ENCODE measurements at places on chromosomes 11 and 22.

DNA sequence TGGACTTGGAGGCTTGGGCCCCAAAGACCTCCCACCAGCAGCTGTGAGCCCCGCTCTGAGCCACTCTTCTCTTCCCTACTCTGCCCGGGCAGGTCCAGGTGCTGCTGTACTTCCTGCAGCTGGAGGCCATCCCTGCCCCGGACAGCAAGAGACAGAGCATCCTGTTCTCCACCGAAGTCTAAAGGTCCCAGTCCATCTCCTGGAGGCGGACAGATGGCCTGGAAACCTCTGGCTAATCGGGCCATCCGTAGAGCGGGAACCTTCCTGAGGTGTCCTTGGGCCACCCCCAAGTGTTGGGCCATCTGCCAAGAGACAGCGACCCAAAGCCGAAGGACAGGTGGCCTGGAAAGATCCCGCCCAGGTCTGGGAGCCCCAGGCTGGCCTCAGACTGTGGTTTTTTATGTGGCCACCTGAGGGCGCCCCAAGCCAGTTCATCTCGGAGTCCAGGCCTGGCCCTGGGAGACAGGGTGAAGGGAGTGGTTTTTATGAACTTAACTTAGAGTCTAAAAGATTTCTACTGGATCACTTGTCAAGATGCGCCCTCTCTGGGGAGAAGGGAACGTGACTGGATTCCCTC is 135.1 kb downstream of the BCR start:
- peak; percentile 26 for DNase-seq

- DNase-seq: no peak
Observed at GRCh38 chr11:69080257-69080995, 31.7 kb downstream of the TPCN2 start.

- DNase-seq: no peak
Observed at GRCh38 chr22:20238901-20239675, 29.0 kb downstream of the RTN4R start.

GRCh38 chr11:111851636-111852035 is 19.7 kb downstream of the ALG9 start:
- DNase-seq: no peak

DNA sequence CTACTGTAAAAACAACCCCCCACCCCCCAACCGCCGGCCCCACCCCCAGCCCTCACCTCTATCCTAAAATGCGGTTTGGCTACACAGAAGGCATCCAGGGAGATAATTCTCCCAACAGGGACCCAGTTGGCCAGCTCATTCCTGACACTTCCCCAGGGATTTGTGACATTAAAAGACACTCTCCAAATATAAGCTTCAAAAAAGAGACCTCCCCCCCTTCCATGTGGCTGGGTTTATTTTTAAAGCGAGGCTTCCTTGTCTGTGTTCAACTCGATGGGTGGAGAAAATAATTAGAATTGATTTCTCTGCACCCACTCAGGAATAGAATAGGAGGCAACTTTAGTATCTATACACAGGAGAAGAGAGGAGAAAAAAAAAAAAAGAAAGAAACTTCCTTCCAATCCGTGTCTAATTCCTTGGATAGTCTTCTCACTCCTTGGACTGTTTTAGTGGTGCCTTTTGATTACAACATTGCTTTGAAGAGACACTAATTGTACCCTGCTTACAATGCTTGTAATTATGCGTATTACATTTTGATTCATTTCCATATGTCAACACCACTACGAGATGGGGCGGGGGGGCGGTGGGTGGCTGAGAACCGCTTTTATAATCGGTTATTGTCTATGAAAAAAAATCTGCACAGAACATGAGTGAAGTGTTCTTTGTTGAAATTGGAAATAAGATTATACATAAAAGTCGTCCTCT is 500.4 kb downstream of the MIAT start:
- DNase-seq: peak; percentile 27

- peak; percentile 49 for DNase-seq
Observed at GRCh38 chr22:24703101-24703500, 71.4 kb downstream of the PIWIL3 start.

GRCh38 chr11:34182921-34183685 is 77.7 kb downstream of the NAT10 start:
- no peak for DNase-seq

GRCh38 chr11:117662671-117663269 is 134.2 kb downstream of the DSCAML1 start:
- no peak for DNase-seq

GRCh38 chr11:65356394-65356972 is 1.9 kb downstream of the TIGD3 start:
- DNase-seq: no peak

All from COR-L47 (cell line).